Stimulated activated CD4-positive, alpha-beta T cell treated with anti-CD3 and anti-CD28 coated beads, Interleukin-1b, Interleukin-23, amount 100 ng/mL, for 24 hours (primary cell): ENCODE measurements at places on chromosomes 3 and 15.

DNA sequence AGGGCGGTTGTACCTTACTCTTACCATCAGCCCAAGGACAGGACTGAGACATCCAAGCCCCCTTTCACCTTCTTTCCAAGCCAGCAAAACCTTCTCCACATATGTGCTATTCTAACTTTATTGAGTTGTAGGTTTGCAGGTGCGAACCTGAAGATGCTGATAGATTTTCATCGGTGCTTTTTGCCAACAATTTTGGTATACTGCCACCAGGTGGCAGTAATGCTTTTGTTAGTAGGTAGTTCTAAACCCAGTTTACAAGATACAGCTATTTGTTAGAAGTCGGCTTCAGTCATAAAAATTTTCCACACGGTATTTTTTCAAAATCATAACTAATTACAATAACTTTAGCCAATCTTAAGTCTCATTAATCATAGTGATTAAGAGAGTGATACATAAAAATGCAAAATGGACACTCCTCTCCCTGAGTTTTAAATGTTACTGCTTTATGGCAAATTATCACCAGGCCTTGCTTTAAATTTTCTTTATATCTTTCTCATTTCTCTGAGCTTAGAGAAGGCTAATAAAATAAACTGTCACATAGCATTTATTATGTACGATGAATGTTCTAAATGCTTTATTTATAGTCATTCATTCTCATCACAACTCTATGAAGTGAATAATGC, 636 bp downstream of the TBC1D21 start:
- DNase-seq, result no peak

DNA sequence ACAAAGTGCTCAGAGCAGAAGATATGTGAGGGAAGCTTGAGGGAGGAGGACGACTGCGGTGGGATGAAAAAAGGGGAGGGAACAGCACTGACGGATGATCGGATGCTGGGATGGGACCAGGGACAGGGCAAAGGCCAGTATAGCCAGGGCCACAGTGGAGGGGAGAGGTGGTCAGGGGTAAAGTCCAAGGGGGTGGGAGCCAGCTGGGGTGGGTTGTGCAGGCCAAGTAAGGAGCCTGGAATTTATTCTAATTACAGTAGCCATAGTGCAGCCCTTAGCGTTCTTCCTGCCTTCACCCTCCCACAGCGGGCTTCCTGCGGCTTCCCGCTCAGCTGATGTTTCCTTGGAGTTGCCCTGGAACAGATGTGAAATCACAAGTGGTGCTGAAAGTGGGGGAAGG, 7.6 kb upstream of the APEH start:
- no peak for DNase-seq

GRCh38 chr15:83129791-83130190, 22.3 kb downstream of the TM6SF1 start:
- no peak for DNase-seq

DNA sequence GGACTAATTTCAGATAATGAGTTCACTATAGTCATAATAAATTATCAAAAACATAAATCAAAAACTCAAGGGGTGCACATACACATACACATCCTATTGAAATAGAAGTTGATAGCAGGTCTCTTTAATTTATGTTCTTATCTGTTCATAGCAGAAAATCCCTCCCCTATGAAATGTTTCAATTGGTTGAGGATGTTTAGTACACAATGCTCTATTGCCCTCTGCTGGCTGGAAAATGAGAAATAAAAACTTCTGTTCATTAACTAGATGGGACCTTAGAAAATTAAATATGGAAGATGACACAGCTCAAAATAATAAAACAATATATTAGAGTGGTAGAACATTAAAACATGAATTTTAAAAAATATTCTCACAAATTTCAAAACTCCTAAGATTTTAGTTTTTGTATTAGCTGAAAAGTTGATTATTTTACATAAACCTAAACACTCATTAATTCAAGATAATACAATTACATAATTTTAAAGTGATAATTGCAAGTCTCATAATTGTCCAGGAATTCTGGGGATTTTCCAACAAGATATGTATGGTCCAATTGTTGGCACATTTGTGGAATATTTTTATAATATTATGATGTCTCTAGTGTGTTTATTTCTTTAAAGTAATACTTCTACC, 735.0 kb downstream of the ROBO1 start:
- DNase-seq, result no peak

GRCh38 chr3:62379321-62379798, 6.0 kb upstream of the FEZF2 start:
- no peak for DNase-seq

- DNase-seq, result no peak
These were observed 25.2 kb downstream of the ARPP21 start for GRCh38 chr3:35664460-35664919.

DNA sequence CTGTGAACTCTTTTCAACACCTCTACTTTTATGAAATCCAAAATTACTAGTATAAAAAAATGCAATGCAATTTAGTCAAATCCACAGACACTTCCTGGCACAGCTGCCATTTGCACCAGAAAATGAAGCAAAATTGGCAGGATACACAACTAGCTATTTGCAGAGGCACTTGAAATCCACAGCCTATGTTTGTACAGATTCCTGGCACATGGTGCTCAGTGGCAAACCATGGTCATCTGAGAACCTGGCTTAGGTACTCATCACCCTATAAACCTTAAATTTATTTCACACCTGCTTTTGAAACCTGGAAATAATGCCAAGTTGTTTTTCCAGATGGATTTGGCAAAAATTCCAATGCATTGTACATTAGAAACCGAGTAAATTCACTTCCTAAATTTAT, 20.2 kb upstream of the PPM1L start:
- DNase-seq, result no peak

GRCh38 chr3:141812084-141812483, 48.9 kb downstream of the GRK7 start:
- no peak for DNase-seq

DNA sequence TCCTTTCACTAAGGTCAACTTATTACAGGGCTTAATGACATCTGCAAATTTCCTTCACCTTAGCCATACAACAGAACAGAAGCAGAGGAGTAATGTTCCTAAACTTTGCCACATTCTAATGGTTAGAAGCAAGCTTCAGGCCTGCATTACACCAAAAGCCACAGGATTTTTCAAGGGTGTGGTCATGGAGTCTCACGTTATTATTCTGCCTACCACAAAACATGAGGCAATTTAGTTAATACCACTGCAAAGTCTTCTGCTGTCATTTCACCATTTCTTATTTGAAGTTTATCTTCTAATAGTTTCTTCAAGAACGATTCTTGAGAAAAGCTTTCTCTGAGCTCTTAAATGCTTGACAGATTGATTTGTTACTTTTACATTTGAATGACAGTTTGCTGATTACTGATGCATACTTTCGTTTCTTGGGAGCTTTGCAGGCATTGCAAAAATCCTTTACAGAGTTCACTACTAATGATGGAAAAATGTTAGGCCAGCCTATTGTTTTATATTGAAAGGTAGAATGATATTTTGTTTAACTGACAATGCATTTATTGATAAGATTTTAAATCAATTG, 1257.1 kb downstream of the NSUN3 start:
- no peak for DNase-seq

- DNase-seq, result no peak
These were observed 2.9 kb upstream of the SMAD3 start for GRCh38 chr15:67062369-67062985.

- DNase-seq, result no peak
These were observed 722 bp downstream of the RBMS3 start for GRCh38 chr3:29281344-29282241.

- no peak for DNase-seq
These were observed 10.9 kb downstream of the KLF13 start for GRCh38 chr15:31337352-31338031.

GRCh38 chr3:126423191-126424038, 28.7 kb downstream of the CFAP100 start:
- DNase-seq, result no peak

DNA sequence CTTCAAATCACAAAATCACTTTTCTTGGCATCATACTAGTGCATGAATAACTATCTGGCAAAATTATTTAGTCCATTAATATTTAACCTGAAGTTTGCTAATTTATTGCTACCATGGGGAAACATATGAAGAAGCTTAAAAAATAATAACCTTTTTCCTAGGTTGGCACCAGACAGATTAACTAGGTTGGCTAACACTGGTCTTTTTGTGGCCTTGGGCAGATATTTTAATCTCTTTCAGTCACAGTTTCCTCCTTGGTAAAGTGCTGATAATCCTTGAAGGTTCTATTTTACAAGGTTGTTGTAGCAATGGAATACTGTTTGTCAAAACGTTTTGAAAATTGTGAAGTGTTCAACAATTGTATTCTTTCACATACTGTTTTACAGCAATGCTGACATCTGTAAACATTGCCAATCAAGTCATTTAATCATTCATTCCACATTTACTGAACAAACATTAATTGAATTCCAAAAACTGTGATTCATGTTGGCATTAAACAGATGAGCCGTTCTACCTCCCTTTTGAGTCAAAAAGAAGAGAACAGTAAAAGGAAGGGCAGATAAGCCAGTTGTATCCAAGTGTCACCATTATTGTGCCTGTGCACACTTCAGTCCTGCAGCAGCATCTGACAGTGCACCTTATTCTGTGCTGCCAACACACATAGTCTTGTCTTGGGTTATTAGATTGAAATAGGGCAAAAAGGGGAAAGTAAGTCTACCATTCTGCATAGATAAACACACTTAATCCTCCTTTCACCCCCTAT, 21.9 kb downstream of the EPHA6 start:
- DNase-seq, result no peak

DNA sequence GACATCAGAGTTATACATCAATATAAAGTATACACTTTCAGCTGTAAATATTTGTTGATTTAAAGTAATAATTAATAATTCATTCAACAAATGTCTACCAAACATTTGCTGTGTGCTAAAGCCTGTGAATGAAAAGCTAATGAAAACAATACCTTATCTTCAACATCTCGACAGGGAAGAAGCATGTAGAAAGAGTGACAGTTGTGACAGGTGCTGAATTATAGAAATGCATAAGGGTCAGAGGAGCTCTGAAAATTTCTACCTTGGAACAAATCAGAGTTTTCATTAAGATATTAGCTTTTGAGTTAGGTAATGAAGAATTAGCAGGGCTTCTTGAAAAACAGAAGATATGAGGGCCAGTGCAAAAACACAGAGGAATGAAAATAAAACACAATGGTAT, 739.2 kb downstream of the VGLL3 start:
- no peak for DNase-seq

DNA sequence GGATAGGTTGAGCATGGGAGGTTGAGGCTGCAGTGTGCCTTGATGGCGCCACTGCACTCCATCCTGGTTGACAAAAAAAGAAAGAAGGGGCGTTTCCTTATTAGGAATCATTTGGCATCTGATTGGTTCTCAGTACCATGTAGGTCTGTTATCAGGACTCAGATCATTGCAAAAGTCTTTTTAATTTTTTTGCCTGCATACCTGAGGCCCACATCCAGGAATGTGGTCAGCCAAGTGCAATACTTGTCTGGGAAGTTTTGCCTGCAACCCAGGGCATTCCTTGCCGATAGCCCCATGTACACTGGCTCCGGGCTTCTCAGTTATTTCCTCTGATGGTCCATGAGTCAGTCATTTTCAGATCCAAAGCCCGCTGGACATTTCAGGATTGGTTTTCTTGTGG, 50.1 kb upstream of the CRTC3 start:
- no peak for DNase-seq

GRCh38 chr15:89414571-89414970, 79.9 kb upstream of the POLG start:
- no peak for DNase-seq

GRCh38 chr3:102036017-102036416, 186.7 kb downstream of the NFKBIZ start:
- no peak for DNase-seq

- no peak for DNase-seq
These were observed 36.8 kb upstream of the SEC13 start for GRCh38 chr3:10357592-10358308.

- DNase-seq, result peak; percentile 37
These were observed 93.0 kb upstream of the LPP start for GRCh38 chr3:188060840-188061544.

GRCh38 chr15:59906046-59906445, 98.1 kb upstream of the FOXB1 start:
- DNase-seq, result no peak

GRCh38 chr3:170383567-170383966, 26.1 kb downstream of the SKIL start:
- no peak for DNase-seq

- no peak for DNase-seq
These were observed 10.3 kb downstream of the RMDN3 start for GRCh38 chr15:40744815-40745152.

GRCh38 chr3:180184816-180185215, 148.1 kb upstream of the PEX5L start:
- DNase-seq, result no peak

DNA sequence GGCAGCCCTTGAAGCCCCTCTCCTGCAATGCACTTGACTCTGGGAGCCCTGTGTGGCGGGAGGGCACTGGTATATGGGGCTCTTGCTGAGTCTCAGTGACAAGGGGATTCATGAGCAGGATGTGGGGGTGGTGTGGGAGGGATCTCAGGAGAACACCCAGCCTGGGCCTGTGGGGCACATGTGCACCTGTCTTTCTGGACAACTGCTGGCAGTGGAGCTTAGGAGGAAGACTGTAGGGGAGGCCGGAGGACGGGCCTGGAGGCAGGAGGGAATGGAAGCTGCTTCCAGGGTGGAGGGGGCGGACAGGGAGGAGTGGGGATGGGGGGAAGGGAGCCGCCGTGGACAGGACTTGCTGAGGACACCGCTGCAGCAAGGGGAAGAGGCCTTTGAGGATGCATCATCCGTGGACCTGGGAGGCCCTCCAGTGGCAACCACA, 10.8 kb upstream of the SNRPA1 start:
- no peak for DNase-seq

DNA sequence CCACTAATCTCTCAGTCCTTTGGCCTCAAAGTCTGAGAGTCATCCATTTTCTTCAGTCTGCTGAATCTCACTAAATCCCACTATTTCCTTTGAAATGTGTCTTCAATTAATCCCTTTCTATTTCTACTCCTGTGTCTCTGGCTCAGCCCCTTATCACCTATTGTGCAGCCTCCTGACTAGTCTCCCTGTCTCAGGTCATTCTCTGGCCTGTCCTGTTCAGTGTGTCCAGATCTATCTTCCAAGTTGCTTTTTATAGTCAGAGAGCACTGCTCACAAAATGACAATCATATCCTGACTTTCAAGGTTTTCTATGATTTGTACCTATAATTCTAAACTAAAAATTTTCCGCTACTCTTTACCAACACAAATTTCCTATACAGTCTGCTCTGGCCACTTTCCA, 7.6 kb downstream of the ROPN1 start:
- no peak for DNase-seq

GRCh38 chr3:157130467-157131251, 29.3 kb downstream of the CCNL1 start:
- DNase-seq, result no peak

GRCh38 chr3:114351123-114351821, 57.4 kb downstream of the TIGIT start:
- no peak for DNase-seq

- DNase-seq, result no peak
These were observed 15.5 kb downstream of the WDR48 start for GRCh38 chr3:39067286-39067685.

- no peak for DNase-seq
These were observed 16.0 kb downstream of the FOXL2NB start for GRCh38 chr3:138962854-138963560.

GRCh38 chr3:8607234-8608040, 37.2 kb downstream of the SSUH2 start:
- DNase-seq, result no peak
